Pons (tissue), 1 donor: ENCODE measurements at places on chromosomes 5 and 9.

GRCh38 chr5:126998201-126998631 is 32.1 kb downstream of the MARCHF3 start:
- DNase-seq = peak; percentile 61

DNA sequence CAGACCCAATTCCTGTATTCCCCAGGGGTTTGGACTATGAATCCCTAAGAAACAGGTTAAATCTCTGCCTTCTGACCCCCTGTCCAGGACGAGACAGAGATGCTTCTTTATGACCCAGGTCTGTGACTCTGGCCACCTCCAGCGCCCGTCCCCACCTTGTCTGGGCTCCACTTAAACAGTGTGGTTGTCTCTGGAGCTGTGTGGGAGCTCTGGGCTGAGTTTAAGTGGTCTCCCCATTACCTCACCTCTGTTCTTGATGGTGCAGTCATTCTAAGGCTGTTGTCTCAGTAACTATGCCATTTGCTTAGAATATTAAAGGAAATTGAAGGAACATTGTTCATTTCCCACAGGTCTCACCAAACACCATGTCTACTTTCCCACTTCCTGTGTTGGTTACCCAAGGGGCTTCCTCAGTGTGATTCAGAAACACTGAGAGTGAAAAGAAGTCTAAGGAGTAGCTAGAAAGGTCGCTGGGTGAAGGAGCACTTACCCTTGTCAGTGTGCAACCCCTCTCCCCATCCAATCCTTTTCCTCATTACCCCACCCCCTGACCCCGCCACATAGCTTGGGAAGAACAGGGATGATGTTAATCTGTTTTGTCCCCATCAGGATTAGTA is 127.8 kb upstream of the CKMT2 start:
- no peak for DNase-seq

- no peak for DNase-seq
Observed at GRCh38 chr5:163772241-163772640, 266.8 kb downstream of the MAT2B start.

DNA sequence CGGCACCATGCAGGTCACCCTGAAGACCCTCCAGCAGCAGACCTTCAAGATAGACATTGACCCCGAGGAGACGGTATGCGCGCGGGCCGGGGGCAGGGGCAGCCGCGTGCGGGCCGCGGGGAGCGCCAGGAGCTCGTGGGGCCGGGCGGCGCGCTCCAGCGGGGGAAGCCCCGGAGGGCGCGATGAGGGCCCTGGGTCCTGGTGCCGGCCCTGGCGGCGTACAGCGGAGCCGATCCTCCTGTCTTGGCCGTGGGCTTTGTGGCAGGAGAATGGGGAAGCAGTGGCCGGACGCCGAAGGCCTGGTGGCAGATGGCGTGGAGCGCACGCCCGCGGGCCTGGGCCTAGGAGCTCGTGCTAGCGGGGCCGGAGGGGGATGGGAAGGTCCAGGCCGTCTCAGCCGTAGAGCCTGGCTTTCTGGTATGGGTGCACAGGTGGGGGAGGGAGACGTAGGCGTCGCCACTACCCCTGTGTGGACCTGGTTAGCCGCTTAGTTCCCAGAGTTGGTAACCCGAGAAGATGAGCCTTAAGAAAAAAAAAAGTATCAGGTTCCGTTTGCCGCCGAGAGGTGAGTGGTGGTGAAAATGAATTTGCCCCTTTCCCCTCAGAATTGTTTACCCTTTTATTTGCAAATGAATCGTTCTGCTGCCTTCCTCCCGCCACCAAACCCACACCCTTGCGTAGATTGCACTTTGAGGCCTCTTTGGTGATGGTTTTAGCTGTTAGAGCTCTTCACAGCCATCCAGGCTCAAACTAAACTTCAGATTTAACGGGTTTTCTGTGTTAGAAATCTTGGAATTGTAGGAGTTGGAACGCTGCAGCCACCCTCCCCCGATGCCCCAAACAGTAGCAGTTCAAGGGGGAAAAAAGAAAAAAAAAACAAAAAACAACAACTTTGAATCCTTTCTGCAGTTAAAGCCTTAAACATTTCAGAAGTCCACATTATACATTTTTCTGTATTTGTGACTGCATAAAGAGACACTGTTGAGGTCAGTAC is 841 bp downstream of the RAD23B start:
- peak; percentile 43 for DNase-seq

GRCh38 chr9:105007143-105007542 is 79.2 kb upstream of the ABCA1 start:
- DNase-seq = no peak

DNA sequence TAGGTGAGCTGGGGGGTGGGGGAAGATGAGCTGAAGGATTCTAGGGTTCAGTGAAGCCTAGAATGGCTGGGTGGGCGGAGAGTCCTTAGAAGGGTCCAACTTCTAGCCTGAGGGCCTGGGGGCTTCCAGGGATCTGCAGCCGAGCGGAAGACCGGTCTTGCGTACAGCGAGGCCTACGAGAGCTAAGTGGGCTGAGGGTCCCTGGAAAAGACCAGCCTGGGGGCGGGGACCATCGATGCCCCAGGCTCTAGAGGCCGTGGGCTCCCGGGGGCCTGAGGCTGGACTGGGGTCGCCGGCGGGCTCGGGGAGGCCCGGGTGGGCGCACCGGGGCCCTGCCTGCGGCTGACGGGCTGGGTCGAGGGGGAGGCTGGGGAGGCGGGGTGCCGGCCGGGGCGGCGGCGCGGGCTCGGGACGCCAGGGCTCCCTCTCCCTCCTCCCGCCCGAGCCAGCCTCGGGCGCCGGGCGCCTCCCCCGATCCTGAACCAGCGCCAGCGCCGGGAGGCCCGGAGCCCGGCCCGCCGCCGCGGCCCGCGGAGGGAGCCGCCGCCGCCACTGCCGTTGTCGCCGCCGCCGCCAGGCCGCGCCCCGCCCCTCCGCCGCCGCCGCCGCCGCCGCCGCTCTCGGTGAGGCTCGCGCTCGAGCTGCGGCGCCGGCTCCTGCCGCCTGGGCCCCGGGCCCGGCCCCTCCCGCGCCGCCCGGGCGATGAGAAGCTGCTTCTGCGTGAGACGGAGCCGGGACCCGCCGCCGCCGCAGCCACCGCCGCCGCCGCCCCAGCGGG is at the start of gene MVB12B:
MVB12B (plus strand) TSS at position 602 of the 778 bp plus-strand sequence; CDS start at position 703, 101 bp downstream.
- no peak for DNase-seq

GRCh38 chr5:142015781-142016533 is 3.1 kb upstream of the GNPDA1 start:
- DNase-seq = peak; percentile 69

- DNase-seq = peak; percentile 6
Observed at GRCh38 chr9:137417161-137418021, 5.6 kb downstream of the EXD3 start.
